ENCODE measurements at places on chromosomes 5 and 9. TPM values are rescaled to one million over a fixed set of nuclear protein-coding genes. Genes with fewer than 3 reads are reported as not detected.

The FAM221B gene
- total RNA-seq, result not detected

The KIF12 gene
- 2.4 TPM for total RNA-seq

The PROB1 gene
- 1.8 TPM for total RNA-seq

The KIF4B gene
- total RNA-seq, result 0.05 TPM

The FGFR4 gene
- 99.9 TPM for total RNA-seq

The IFNK gene
- total RNA-seq, result not detected

The PCDHB10 gene
- total RNA-seq, result 2.0 TPM

The SAPCD2 gene
- total RNA-seq, result 2.7 TPM

The STKLD1 gene
- 0.99 TPM for total RNA-seq

The SPINK7 gene
- total RNA-seq, result not detected

The ITK gene
- total RNA-seq, result 8.1 TPM

The HTR1A gene
- not detected for total RNA-seq

The AQP7 gene
- total RNA-seq, result 8.3 TPM

The REEP2 gene
- 0.52 TPM for total RNA-seq

The PCDHB11 gene
- 2.6 TPM for total RNA-seq

The NUTM2F gene
- not detected for total RNA-seq

The MARVELD2 gene
- 38.3 TPM for total RNA-seq

The STK32A gene
- total RNA-seq, result 22.5 TPM

The OR1Q1 gene
- total RNA-seq, result not detected

The ELOVL7 gene
- 15.0 TPM for total RNA-seq

The PCDHB12 gene
- 2.3 TPM for total RNA-seq

The ZNF354B gene
- total RNA-seq, result 15.5 TPM

The DOK3 gene
- 90.5 TPM for total RNA-seq

The GPR150 gene
- total RNA-seq, result 0.16 TPM

The CCDC192 gene
- not detected for total RNA-seq

The MOB3B gene
- 13.6 TPM for total RNA-seq

The SLC34A3 gene
- total RNA-seq, result 0.12 TPM

The SHC3 gene
- 19.2 TPM for total RNA-seq

The CKMT2 gene
- total RNA-seq, result 1.7 TPM

The RANBP3L gene
- 7.1 TPM for total RNA-seq

The BTNL9 gene
- 56.1 TPM for total RNA-seq

The IL17B gene
- 0.42 TPM for total RNA-seq

The CBY3 gene
- total RNA-seq, result not detected

The ZNF883 gene
- 3.4 TPM for total RNA-seq

The PDLIM7 gene
- 141 TPM for total RNA-seq

The GLIPR2 gene
- total RNA-seq, result 94.5 TPM

The LECT2 gene
- not detected for total RNA-seq

The ECSCR gene
- 48.9 TPM for total RNA-seq

The CCT5 gene
- 127 TPM for total RNA-seq

The ZNF300 gene
- total RNA-seq, result 4.1 TPM

The ARL14EPL gene
- total RNA-seq, result not detected

The DIAPH1 gene
- total RNA-seq, result 137 TPM

The PAPPA gene
- 4.3 TPM for total RNA-seq
